A549 treated with DMSO at 1 μM for 4 hours (cell line): ENCODE measurements at places on chromosomes 3 and 15. TPM values are rescaled to one million over a fixed set of nuclear protein-coding genes. Genes with fewer than 3 reads are reported as not detected.

The ACKR4 gene
- total RNA-seq: 0.03 TPM in 1 of 5 replicates, not detected in the others

The OR5K1 gene
- total RNA-seq: not detected in 5 replicates

The NRROS gene
- total RNA-seq: 0.04 TPM in 1 of 5 replicates, not detected in the others

The GPR27 gene
- 2.6 to 4.0 TPM (median 3.1 TPM) in 5 replicates for total RNA-seq

The CCR3 gene
- total RNA-seq: not detected in 5 replicates

The PLD1 gene
- total RNA-seq: 8.0 to 9.7 TPM (median 8.5 TPM) in 5 replicates

The BFSP2 gene
- not detected in 5 replicates for total RNA-seq

The TEX55 gene
- not detected in 5 replicates for total RNA-seq

The EPHA6 gene
- total RNA-seq: 0.09 to 0.20 TPM (median 0.11 TPM) in 5 replicates

The ROPN1B gene
- not detected in 5 replicates for total RNA-seq

The ZCWPW2 gene
- 0.08 to 0.15 TPM in 2 of 5 replicates, not detected in the others for total RNA-seq

The P2RY14 gene
- total RNA-seq: not detected in 5 replicates

The FOXB1 gene
- total RNA-seq: not detected in 5 replicates

The AQP9 gene
- total RNA-seq: not detected in 5 replicates

The ACTC1 gene
- 0.10 to 0.52 TPM (median 0.25 TPM) in 5 replicates for total RNA-seq

The IQCH gene
- 0.95 to 3.0 TPM (median 1.9 TPM) in 5 replicates for total RNA-seq

The DNAH12 gene
- total RNA-seq: 0.07 to 0.12 TPM (median 0.09 TPM) in 4 of 5 replicates, not detected in the other

The CELF6 gene
- total RNA-seq: 0.03 to 0.19 TPM (median 0.15 TPM) in 5 replicates

The SOX14 gene
- total RNA-seq: not detected in 5 replicates

The DPPA2 gene
- total RNA-seq: not detected in 5 replicates

The ZWILCH gene
- 29.5 to 46.6 TPM (median 39.2 TPM) in 5 replicates for total RNA-seq

The EOGT gene
- 8.6 to 14.3 TPM (median 10.8 TPM) in 5 replicates for total RNA-seq

The CYP1A2 gene
- total RNA-seq: not detected in 5 replicates

The TRIM42 gene
- total RNA-seq: not detected in 5 replicates

The HYAL1 gene
- 0.28 to 0.45 TPM (median 0.33 TPM) in 5 replicates for total RNA-seq

The DNASE1L3 gene
- total RNA-seq: 0.11 to 0.29 TPM (median 0.21 TPM) in 3 of 5 replicates, not detected in the others

The TBC1D5 gene
- total RNA-seq: 12.8 to 19.4 TPM (median 18.3 TPM) in 5 replicates

The DLG1 gene
- total RNA-seq: 13.8 to 20.5 TPM (median 18.4 TPM) in 5 replicates

The ZNF148 gene
- 9.0 to 13.7 TPM (median 10.9 TPM) in 5 replicates for total RNA-seq

The HEG1 gene
- 5.8 to 8.6 TPM (median 7.2 TPM) in 5 replicates for total RNA-seq

The EFCC1 gene
- not detected in 5 replicates for total RNA-seq

The NR2F2 gene
- 18.5 to 28.5 TPM (median 23.6 TPM) in 5 replicates for total RNA-seq

The AGBL1 gene
- total RNA-seq: not detected in 5 replicates

The ALDH1A2 gene
- 0.16 to 0.49 TPM (median 0.32 TPM) in 5 replicates for total RNA-seq

The ATP10A gene
- total RNA-seq: 6.1 to 7.7 TPM (median 6.8 TPM) in 5 replicates

The RHOV gene
- total RNA-seq: 4.9 to 6.1 TPM (median 5.3 TPM) in 5 replicates

The GHSR gene
- total RNA-seq: not detected in 5 replicates

The CD200 gene
- total RNA-seq: not detected in 5 replicates

The PRR20G gene
- 0.07 to 0.15 TPM in 2 of 5 replicates, not detected in the others for total RNA-seq

The CELSR3 gene
- 3.7 to 5.5 TPM (median 4.5 TPM) in 5 replicates for total RNA-seq

The C3orf80 gene
- 1.8 to 2.7 TPM (median 1.9 TPM) in 5 replicates for total RNA-seq

The ZIC4 gene
- total RNA-seq: not detected in 5 replicates

The GOLGA6B gene
- total RNA-seq: 0.06 to 0.09 TPM in 2 of 5 replicates, not detected in the others

The GPR62 gene
- 0.06 TPM in 1 of 5 replicates, not detected in the others for total RNA-seq

The PLA2G4E gene
- total RNA-seq: not detected in 5 replicates

The MAGI1 gene
- 3.0 to 5.5 TPM (median 4.5 TPM) in 5 replicates for total RNA-seq

The MINAR1 gene
- total RNA-seq: 0.42 to 0.71 TPM (median 0.64 TPM) in 5 replicates

The DBR1 gene
- 12.5 to 13.4 TPM (median 13.1 TPM) in 5 replicates for total RNA-seq

The SPINK8 gene
- not detected in 5 replicates for total RNA-seq

The FILIP1L gene
- 0.05 to 0.08 TPM (median 0.07 TPM) in 4 of 5 replicates, not detected in the other for total RNA-seq

The UROC1 gene
- total RNA-seq: not detected in 5 replicates

The PLAAT1 gene
- 0.23 TPM in 1 of 5 replicates, not detected in the others for total RNA-seq

The PRKAR2A gene
- total RNA-seq: 16.9 to 22.1 TPM (median 21.3 TPM) in 5 replicates
